ENCODE measurements at places on chromosomes 6 and 20.

DNA sequence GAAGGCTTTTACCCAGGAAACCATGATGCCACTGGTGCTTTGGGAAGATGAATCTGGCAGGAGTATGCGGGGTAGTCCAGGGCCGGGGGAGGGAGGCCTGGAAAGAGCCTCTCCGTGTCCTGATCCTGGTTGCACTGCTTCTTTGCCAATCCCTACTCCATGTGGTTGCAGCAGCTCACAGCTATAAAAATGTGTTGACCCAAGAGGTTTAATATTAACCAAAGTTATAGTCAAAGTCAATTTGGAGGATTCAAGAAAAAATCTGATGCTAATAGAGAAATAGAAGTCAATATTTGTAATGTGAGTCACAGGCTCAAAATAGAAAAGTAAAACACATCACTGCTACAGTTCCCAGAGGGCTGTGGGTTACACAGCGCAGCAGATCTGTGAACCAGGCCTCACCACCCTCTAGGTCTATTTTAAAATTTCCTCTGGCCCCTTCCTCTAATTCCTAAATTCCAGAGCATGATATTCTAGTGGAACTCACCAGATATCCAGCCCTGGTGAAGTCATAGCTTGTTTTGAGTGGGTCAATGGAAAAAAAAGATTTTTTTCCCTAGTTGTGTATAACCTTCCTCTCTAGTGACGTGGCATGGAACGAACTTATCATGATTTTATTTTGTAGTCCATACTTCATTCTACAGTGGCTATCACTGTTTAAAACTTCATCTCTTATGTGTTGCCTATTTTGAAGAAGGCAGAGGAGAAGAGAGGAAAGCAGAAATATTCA is 63.2 kb upstream of the BMP2 start:
- no peak for DNase-seq

GRCh38 chr20:62439218-62439617 is 11.9 kb upstream of the RBBP8NL start:
- no peak for DNase-seq

DNA sequence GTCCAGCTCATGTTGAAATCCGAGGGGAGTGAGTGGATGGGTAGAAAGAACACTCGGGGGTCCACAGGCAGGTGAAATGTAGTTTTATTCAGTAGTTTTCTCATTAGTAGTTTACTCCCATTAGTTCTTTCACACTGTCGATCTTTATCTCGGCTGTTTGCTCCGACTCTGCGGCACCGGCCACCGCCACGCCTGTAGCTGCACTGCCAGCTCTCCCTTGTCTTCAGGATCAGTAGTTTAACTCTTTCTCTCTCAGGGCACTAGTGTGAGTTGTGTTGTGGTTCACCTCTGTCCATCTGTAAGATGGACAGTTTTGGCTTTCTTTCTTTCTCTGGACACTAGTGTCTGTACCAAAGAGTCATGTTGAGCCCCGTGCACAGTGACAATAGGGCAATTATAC is 195.7 kb downstream of the LMBRD1 start:
- DNase-seq = no peak

GRCh38 chr6:17741507-17741906 is 34.8 kb upstream of the NUP153 start:
- no peak for DNase-seq

DNA sequence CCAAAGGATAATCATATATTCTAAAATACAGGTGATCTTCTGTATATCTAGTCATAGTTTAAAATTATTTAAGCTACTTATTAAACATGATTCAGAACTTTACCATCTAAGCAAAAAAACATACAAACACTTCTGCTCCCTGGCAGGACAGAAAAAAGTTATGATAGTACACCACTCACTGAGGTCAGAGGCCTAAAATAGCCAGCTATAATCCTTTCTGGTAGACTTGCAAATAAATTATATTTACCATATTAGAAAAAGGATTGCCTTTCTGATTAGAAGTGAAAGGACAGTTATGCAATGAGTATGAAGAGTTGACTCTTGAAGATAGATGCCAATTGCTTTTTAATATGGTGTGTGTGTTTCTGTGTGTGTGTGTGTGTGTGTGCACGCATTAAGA is 207.4 kb downstream of the BMP2 start:
- DNase-seq = no peak

DNA sequence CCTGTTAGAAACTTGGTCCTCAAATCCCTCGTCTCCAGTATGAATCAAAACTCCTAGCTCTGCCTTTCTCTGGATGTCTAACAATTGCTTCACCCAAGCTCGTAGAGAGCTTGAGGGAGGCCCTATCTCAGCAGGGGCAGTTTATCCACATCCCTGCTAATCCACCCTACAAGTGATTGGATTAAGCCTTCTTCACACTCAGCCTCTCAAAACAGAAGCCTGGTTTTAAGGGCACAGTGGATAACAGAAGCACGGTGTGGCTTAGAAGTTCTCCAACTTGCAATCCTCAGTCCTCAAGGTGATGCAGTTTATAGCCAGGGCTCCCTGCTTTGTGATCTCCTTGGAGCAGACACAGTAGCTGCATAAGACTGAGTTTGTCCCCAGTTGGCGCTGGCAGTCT is 383.9 kb downstream of the KIF16B start:
- DNase-seq = no peak

- DNase-seq = no peak
These were observed 138.9 kb upstream of the NUP153 start for GRCh38 chr6:17845598-17845997.

Data from activated effector memory CD4-positive, alpha-beta T cell treated with Interleukin-2 at 50 U/mL for 16 hours (primary cell).